ENCODE measurements at places on chromosomes 7 and 10.

GRCh38 chr10:47026301-47027107, 115.3 kb downstream of the PTPN20 start:
- no peak for DNase-seq

GRCh38 chr10:118900617-118901016, 128.9 kb upstream of the NANOS1 start:
- DNase-seq = no peak

DNA sequence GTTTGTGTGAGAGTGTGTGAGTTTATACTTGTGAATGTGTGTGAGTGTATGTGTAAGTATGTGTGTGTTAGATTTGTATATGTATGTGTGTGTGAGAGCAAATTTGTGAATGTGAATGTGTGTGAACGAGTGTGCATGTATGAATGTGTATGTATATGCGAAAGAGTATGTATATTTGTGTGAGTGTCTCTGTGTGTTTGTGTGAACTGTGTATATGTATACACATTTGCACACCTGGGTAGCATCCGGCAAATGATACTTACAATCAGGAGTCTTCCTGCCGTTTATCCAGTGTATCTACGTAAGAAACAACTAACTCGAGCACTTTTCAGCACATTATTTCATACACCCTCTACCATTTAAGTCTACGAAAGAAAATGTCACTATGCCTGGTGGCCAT, 487.4 kb downstream of the TNS3 start:
- DNase-seq = no peak

- no peak for DNase-seq
Observed at GRCh38 chr10:12774204-12774894, 227.2 kb downstream of the CCDC3 start.

DNA sequence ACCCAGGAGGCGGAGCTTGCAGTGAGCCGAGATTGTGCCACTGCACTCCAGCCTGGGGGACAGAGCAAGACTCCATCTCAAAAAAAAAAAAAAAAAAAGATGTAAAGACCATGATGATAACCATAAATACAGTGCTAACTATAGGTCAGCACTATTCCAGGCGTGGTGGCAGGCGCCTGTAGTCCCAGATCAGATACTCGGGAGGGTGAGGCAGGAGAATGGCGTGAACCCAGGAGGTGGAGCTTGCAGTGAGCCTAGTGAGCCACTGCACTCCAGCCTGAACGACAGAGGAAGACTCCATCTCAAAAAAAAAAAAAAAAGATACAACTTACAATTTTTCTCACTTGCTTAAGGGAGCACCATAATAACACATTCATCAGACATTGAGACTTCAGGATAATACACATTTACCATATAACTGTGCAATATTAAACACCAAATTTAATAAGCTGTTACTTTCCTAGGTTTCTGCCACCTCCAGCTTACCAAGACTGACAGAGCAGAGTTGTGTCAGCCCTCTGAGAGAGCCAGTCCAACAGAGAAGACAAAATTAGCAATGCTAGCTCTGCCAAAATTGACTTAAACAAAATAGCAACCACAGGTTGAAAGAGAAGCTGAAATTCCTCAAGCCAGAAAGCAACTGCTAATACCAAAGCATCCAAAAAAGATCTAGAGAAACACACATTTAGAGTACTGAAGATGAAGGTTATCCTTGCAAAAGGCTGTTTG, 8.2 kb downstream of the DNA2 start:
- no peak for DNase-seq

GRCh38 chr7:3859431-3859830, 558.4 kb downstream of the SDK1 start:
- DNase-seq = no peak

DNA sequence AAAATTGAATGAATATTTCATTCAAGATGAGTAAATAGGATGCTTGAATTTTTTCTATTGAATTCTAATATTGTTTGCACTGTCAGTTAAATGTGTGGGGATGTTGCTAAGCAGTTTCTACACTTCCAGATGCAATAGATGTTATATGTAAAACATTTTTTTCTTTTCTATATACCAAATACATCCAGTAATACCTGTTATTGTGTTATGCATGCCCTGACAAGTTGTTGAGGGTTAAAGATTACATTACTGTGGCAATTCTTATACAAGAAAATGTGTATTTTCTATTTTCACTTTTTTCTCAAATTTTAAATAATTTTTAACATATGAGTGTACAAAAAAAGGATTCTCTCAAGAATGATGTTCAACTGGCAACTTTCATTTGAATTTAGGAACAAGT, 713.9 kb downstream of the GATA3 start:
- DNase-seq = no peak

Measured in GM13977 (cell line).